GM10248 (cell line): ENCODE measurements at places on chromosomes 16 and 17.
A peak's percentile ranks its signal among the peaks of the same experiment; 100 is the strongest.

- DNase-seq = no peak
These were observed 10.3 kb upstream of the LGALS9 start for GRCh38 chr17:27620721-27621120.

- DNase-seq = no peak
These were observed 95.1 kb downstream of the PRKCA start for GRCh38 chr17:66397486-66397885.

DNA sequence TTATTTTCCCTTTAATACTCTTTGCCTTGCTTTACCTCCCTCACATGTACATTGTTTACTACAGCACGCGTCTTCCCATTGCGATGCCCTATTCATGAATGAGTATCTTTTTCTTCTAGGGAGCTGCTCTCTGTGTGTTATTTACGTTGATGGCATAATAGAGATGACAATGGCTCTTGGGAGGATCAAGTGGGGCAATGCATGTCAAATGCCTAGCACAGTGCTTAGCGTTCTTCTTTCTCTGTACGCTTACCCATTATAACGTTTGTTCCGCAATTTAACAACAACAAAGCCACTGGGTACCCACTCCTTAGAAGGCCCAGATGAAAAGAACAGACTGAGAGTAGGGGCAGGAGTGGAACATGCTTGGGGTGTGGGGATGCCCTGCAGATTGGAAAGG is 271.6 kb upstream of the TNRC6C start:
- no peak for DNase-seq

- no peak for DNase-seq
These were observed 253.8 kb upstream of the CCL2 start for GRCh38 chr17:34001246-34001645.

- no peak for DNase-seq
These were observed 4.8 kb upstream of the LASP1NB start for GRCh38 chr17:38920374-38921291.

DNA sequence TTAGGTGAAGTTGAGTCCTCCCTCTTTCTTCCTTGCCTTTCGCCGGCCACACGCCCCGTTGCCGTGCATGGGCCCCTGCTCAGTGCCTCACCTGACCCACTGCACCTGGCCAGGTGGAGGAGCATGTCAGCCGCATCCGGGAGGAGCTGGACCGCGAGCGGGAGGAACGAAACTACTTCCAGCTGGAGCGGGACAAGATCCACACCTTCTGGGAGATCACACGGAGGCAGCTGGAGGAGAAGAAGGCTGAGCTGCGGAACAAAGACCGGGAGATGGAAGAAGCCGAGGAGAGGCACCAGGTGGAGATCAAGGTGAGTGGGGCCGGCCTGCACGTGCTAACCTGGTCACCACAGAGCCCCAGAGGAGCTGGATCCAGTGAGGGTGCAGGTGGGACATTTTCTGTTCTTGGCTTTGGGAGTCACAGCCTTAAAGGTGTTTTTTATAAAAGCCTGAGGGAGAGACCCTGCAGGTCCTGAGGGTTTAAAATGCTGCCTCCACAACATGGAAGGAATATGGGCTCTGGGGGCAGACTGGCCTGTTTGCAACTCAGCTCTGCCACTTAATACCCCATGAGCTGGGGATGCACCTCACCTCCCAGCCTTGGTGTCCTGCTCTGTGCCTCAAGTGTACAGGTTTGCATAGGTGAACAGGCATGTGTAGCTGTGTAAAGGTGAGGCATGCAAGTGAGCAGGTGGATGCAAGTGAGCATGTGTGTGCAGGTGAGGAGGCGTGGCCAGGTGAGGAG is 12.1 kb upstream of the DBNDD1 start:
- DNase-seq = no peak

- no peak for DNase-seq
These were observed 82.8 kb downstream of the MYH13 start for GRCh38 chr17:10290041-10290440.

DNA sequence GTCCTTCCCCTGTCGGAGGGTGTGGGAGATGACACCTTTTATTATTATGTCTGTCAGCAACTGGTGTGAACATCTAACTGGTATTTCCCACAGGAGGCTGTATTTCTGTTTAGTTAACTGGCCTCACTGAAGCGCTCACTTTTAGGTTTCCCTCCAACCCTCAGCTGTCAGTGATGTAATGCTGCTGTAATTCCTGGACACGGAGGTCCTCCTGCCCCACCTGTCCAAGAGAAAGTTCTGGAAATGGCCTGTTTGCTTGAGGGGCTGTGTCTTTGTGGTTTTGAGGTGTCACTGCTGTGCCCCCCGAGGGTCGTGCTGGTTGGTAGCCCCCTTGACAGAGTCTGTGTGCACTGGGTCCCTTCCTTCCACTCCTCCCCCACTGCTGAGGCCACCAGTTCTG is 11.5 kb downstream of the KCNJ12 start:
- DNase-seq = no peak

- no peak for DNase-seq
These were observed 12.4 kb upstream of the MAP2K6 start for GRCh38 chr17:69402052-69402451.

DNA sequence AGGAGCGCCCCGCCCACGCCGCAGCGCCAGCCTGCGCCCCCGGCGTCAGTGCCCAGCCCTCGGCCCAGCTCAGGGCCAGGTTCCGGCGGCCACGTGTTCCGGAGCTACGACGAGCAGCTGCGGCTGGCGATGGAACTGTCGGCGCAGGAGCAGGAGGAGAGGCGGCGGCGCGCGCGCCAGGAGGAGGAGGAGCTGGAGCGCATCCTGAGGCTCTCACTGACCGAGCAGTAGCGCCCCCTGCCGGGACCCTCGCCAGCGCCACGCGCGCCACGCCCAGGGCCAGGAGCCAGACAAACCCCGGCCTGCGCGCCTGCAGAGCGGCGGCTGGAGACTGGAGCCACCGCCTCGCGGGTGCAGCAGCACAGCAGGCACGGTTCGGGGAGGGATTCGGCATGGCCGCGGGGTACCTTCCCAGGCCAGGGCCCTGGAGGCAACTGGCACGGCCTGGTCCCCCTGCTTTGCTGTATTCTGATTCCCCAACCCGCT is 9.3 kb downstream of the CORO6 start:
- peak; percentile 85 for DNase-seq

DNA sequence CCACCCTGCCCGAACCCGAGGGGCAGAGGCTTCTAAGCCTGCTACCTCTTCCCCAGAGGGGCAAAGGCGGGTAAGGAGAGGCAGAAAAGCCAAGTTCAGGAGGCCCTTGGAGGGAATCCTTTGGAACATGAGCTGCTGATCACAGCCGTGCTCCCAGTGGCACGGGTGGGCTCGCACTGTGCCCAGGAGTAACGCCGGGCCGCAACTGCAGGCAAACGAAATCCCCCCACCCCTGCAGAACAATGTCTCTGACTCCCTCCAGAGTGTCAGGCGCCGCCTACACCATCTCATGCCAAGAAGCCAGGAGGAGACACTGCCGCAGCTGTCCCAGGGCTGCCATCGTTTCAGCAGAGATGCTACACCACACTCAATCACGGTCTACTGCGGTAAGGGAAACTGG is 8.9 kb downstream of the P4HB start:
- no peak for DNase-seq

GRCh38 chr16:58417600-58417999 is 25.3 kb downstream of the GINS3 start:
- no peak for DNase-seq

DNA sequence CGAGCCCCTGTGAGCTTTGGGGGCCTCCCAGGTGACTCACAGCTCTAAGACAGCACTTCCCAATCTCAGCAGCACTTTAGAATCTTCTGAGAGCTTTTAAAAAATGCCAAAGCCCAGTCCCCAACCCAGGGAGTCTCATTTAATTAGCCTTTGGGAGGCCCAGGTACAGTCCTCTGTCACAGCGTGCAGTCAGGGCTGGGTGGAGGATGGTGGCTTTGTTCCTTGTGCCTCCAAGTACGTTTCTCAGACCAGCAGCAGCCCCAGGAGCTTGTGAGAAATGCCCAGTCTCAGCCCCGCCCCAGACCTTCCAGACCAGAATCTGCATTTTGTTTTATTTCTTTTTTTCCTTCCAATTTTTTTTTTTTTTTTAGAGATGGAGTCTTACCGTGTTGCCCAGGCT is 27.4 kb upstream of the CMIP start:
- DNase-seq = no peak

DNA sequence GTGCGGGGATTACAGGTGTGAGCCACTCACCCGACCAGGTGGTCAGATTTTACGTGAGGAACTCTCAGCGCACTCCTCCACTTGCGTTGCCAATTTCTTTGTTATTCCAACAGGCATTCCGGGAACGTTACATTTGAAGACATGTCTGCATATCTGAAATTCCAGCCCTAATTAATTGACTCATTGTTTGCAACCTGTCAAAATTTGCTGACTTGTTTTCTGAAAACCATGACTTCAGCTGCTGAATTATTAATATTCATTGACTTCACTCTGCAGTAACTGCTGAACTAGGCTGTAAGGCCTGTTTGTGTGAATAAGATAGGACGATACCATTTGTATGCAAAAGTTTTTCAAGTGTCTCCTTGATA is 16.6 kb downstream of the G6PC1 start:
- no peak for DNase-seq

DNA sequence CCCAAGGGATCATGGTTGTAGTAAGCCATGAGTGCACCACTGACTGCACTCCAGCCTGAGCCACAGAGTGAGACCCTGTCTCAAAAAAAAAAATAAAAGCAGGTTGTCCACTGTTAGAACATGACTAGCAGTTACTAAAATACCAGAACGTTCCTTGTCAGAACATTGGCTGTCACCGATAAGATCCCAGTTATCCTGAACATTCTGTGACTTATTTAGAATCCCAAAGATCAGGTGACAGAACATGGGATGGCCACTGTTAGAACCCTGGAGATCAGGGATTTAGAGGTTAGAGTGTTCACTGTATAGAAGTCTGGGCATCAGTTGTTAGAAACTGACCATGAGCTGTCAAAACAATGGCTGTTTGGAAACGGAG is 8.6 kb downstream of the CES4A start:
- DNase-seq = no peak

- no peak for DNase-seq
These were observed 4.2 kb upstream of the SPAG7 start for GRCh38 chr17:4971826-4972225.

- peak; percentile 60 for DNase-seq
These were observed 64.8 kb upstream of the AMZ2 start for GRCh38 chr17:68182940-68183551.

GRCh38 chr17:68197091-68197996 is 50.5 kb upstream of the AMZ2 start:
- DNase-seq = peak; percentile 37

GRCh38 chr16:82773018-82773417 is 146.2 kb downstream of the CDH13 start:
- DNase-seq = no peak

DNA sequence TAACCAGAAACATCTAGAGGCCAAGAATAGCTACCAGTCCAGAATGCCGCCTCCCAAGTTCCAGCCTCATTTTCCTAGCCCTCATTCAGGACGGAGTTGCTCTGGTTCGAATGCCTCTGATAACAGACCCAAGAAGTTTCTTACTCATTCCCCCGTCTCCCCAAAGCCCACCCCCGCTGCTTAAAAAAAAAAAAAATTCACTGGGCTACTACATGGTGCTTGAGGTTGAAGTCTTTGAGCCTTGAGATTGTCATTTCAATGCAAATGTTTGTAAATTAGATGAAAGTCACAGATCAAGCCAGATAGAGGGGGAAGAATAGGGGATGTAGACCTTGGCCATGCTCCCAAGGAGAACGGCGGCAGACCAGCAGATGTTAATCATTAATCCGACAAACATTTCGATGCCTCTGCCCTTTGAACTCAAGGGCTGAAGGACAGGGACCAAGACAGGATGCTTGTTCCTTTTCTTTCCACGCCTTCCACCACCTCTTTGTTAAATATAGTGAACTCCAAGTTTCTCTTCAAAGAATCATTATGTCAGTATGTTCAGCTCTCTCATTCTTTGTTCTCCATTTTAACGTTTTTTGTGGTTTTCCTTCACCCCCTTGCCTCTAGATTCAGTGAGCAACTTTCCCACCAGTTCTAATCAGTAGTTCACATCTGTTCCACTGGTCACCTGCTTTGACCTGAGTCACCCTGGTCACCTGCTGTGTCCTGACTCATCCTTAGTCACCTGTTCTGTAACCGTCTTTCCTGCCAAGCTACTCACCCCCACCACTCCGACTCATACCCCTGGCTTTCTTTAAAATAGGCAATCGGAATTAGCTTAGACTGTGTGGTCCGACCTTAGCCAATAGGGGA is 190.3 kb downstream of the CPPED1 start:
- no peak for DNase-seq

DNA sequence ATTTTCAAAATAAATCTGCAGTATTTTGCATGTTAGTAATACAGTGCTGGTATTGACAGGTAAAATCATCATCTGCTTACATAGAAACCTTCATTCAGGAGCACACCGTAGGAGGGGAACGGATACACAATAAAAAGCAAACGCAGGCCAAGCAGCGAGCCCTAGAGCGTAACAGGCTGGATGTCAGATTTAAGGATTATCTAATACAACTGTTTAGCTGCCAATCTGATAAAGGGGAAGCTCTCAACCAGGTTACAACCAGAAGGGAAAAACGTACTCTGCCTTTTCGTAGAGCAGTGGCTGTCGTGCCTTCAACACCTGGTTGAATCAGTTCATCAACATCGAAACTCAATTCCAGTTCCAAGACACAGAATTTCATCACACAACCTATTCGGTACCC is 16.4 kb upstream of the CUEDC1 start:
- no peak for DNase-seq

GRCh38 chr16:48575471-48576050 is 34.4 kb downstream of the N4BP1 start:
- no peak for DNase-seq

DNA sequence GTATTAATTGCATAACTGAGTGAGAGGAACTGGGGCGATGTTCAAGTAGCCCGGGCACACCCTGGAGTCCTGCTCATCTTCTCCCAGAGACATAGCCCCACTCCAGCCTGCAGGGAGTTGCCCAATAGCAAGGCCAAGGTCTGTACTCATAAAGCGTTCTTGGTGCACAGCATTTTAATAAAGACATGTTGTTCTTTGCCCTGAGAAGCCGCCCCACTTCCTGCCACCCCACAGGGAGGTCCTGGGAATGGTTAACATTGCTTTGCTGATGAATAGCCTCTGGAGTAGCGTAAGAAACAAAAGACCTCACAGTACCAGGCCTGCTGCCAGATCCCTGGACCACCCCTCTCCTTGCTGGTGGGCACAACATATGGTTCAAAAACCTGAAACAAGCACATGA is 21.6 kb upstream of the CDH1 start:
- DNase-seq = no peak

- DNase-seq = peak; percentile 57
These were observed 7.9 kb upstream of the MT2A start for GRCh38 chr16:56600398-56600999.

- DNase-seq = no peak
These were observed 447.0 kb downstream of the CNTNAP4 start for GRCh38 chr16:76724181-76724580.

- DNase-seq = no peak
These were observed at the start of gene CES1 for GRCh38 chr16:55832773-55833691. Gene CES1 (minus strand): TSS chr16:55833096. CDS start chr16:55833055, 41 bp downstream.

- no peak for DNase-seq
These were observed 66.3 kb upstream of the METRNL start for GRCh38 chr17:83012868-83013778.
